ENCODE measurements at places on chromosomes 7 and 10. TPM values are rescaled to one million over a fixed set of nuclear protein-coding genes. Genes with fewer than 3 reads are reported as not detected.

Gene SFRP4
- total RNA-seq: 2.4 TPM

Gene OR2A5
- total RNA-seq: not detected

Gene NPSR1
- not detected for total RNA-seq

Gene LRMDA
- 11.7 TPM for total RNA-seq

Gene ZPBP
- not detected for total RNA-seq

Gene GATA3
- 0.52 TPM for total RNA-seq

Gene MGMT
- total RNA-seq: 37.7 TPM

Gene PIP
- total RNA-seq: not detected

Gene NPY4R2
- total RNA-seq: 1.6 TPM

Gene FXYD4
- not detected for total RNA-seq

Gene CRTAC1
- total RNA-seq: 0.17 TPM

Gene RASSF4
- total RNA-seq: 79.1 TPM

Gene MUC12
- total RNA-seq: not detected

Gene EBF3
- 0.05 TPM for total RNA-seq

Gene KCP
- 6.8 TPM for total RNA-seq

Gene SERPINE1
- 1,733 TPM for total RNA-seq

Gene EPO
- total RNA-seq: not detected

Gene GIMAP6
- total RNA-seq: 0.15 TPM

Gene GNG11
- total RNA-seq: 26.0 TPM

Gene PTPN20
- 9.5 TPM for total RNA-seq

Gene PRF1
- not detected for total RNA-seq
